Stimulated activated CD8-positive, alpha-beta memory T cell treated with anti-CD3 and anti-CD28 coated beads, Interleukin-15, amount 100 ng/mL, for 4 hours (primary cell): ENCODE measurements at places on chromosomes 5 and 9.

DNA sequence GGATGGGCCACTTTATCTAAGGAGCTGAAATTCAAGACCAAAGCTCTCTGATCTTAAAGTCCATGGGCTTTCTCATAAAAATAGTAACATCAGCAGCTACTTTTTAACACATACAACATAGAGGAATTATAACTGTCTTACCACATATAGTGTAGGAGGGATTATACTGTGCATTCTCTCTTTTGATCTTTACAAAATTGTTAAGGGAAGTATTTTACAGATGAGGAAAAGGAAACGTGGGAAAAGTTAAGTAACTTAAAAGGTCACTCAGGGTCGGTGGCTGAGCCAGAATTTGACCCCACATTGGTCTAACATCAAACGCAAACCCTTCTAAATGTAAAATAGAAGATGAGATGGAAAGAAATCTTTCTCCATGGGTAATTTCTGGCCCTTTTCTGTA, 38.4 kb downstream of the ZNF608 start:
- DNase-seq = no peak

DNA sequence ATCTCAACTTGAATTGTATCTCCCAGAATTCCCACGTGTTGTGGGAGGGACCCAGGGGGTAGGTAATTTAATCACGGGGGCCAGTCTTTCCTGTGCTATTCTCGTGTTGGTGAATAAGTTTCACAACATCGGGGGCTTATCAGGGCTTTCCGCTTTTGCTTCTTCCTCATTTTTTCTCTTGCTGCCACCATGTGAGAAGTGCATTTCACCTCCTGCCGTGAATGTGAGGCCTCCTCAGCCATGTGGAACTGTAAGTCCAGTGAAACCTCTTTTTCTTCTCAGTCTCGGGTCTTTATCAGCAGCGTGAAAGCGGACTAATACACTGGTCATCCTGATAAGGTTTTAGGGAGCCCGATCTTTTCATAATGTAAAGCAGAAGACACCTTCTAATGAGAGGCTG, 687.0 kb upstream of the FTMT start:
- DNase-seq = no peak

GRCh38 chr9:69325409-69326212, 596 bp downstream of the ENTREP1 start:
- DNase-seq = no peak

- no peak for DNase-seq
These were observed 13.7 kb upstream of the STOM start for GRCh38 chr9:121383715-121384114.

DNA sequence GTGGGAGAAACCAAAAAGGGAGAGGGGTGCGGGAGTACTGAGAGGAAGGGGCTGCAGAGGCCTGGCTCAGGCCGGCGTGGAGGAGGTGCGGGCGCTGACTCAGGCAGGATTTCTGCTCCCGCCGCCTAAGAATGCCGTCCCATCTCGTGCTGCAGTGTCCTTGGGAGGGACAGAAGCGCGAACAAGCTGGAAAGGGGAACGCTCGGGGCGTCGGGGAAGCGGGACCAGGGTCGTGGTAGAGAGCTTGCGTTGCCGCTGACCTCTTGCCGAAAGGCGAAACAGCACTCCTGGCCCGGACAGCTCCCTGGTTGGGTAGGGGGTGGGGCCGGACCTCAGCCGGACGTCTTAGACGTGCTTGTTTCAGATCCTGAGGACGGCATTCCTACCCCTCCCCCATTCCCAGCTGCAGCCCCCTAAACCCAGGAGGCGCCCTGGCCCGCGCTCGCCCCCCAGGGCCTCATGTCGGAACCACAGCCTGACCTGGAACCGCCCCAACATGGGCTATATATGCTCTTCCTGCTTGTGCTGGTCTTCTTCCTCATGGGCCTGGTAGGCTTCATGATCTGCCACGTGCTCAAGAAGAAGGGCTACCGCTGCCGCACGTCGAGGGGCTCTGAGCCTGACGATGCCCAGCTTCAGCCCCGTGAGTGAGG, 1.1 kb downstream of the RELL2 start:
- no peak for DNase-seq

DNA sequence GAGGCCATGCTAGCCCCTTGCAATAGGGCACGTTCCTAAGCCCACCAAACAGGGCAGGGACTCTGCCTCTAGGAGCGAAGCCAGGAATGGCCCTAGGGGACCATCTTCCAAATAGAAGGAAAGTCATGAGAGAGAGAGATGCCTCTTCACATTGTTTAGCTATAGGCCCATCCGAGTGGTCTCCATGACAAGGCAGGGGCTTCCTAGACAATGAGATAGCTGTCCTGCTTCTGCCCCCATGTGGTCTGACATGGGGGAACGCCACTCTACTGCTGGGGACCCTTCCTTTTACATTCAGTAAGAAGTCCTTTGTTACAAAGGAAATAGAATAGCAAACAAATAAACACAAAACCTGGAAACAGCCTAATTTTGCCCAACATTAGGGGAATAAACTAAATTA, 17.9 kb upstream of the KIF4B start:
- no peak for DNase-seq

GRCh38 chr5:88602584-88602983, 280.4 kb downstream of the MEF2C start:
- no peak for DNase-seq

GRCh38 chr9:116204252-116204882, 50.8 kb downstream of the PAPPA start:
- DNase-seq = no peak

GRCh38 chr9:4298255-4299004, 1.4 kb downstream of the GLIS3 start:
- peak; percentile 12 for DNase-seq
